ENCODE measurements at places on chromosomes 13 and 19.

- DNase-seq, result no peak
Measured at GRCh38 chr13:31196992-31197391, 2.8 kb upstream of the B3GLCT start.

- DNase-seq, result no peak
Measured at GRCh38 chr13:56888455-56888854, 252.3 kb upstream of the PRR20A start.

DNA sequence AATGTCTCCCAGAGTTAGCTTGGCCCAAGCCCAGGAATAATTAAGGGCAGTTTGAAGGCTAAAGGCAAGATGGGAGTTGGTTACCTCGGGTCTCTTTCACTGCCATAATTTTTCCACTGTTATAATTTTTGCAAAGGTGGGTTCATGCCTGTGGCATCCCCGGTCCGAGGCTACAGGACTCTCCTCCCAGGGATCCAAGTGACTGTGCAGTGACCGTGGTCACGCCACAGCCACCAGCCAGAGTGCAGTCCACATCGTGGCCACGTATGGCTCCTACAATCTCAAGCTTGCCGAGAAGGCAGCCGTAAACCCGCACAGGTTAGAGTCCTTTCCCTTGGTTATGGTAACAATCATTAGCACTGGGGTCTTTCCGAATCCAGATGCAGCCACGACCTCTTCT is 36.8 kb downstream of the C13orf46 start:
- DNase-seq, result no peak

- no peak for DNase-seq
Measured at GRCh38 chr19:43640424-43640757, 741 bp upstream of the CADM4 start.

DNA sequence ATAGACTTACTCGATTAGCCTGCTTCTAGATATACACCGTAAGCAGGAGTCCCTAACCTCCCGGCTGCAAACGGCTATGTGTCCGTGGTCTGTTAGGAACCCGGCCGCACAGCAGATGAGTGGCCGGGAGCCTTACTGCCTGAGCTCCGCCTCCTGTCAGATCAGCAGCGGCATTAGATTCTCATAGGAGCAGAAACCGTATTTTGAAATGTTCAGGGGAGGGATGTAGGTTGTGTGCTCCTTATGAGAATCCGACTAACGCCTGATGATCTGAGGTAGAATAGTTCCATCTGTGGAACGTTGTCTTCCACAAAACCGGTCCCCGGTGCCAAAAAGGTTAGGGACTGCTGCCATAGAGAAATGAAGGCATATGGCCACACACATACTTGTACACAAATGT is 1491.9 kb downstream of the SLITRK5 start:
- no peak for DNase-seq

DNA sequence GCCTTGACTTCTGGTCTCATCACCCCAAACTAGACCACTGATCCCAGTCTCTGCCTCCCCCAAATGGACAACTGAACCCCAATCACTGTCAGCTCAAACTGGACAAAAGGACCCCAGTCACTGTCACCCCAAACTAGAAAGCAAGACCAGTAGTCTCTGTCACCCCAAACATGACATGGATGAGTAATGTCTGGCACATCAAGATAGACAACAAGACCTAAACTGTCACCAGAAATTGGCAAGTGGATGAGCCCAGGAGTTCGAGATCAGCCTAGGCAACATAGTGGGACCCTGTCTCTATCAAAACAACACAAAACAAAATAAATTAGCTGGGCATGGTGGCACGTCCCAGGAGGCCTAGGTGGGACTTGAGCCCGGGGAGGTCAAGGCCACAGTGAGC is 12.0 kb downstream of the RABAC1 start:
- no peak for DNase-seq

GRCh38 chr19:7953060-7953459 is 9.6 kb upstream of the TIMM44 start:
- no peak for DNase-seq

DNA sequence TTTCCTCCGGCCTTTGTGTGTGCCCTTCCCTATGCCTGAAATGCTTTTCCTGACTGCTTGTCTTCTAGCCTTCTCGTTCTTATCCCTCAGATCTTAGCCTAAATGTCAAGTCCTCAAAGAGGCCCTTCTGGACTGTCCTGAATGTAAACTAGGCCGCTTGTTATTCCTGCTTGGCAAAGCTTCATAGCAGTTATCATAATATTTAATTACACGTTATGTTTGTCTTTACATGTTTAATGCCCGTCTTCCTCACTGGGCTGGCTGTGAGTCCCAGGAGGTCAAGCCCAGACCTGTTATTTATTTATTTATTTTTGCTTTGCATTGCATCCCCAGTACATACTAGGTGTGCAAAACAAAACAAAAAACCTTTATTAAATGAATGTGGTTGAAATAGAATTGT is 62.7 kb downstream of the SIPA1L3 start:
- no peak for DNase-seq

DNA sequence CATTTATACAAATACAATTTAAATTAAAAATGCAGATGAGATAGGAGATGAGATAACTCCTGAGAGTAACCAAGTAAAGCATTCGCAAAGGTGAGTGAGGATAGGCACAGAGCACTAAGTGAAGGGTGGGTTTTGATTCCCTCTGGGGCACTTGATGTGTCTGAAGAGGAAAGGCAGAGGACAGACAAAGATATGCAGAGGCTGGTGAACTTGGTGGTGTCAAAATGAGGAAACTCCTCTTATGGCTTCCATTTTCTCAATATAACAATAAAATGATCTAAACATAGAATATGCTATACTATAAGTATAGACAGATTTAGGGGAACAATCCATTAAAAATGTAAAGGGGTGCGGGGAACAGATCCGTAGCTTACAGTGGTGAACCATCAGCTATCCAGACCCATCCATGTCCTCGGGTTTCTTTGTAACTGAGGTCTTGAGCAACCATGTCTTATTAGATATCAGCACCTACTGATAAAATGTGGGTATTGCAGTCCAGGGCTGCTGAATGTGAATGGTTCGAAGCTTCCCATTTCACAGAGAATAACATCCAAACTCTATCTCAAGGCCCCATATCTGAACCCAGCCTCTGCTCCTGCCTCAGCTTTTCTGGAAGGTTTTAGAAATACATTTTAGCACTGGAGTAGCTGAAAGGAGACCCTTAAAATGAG is 73.9 kb upstream of the SLC10A2 start:
- DNase-seq, result no peak

- DNase-seq, result no peak
Measured at GRCh38 chr13:84237143-84237542, 354.9 kb upstream of the SLITRK1 start.

DNA sequence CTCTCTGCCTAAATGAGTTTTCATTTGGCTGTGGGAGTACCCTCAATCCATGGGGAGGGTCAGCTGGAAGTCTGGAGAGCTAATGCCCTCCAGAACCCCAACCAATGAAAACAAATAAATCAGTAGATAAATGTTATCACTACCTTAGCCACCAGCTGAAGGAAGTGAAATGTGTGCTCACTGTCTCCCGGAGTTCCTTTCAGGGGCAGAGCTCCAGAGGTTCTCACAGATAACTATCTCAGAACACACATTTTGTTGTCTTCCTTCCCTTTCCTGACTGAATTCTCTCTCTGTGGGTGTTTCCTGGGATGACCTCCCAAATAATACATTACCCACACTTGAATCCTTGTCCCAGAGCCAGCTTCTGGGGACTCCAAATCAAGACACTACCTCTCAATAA is 779.6 kb downstream of the DIAPH3 start:
- DNase-seq, result no peak

DNA sequence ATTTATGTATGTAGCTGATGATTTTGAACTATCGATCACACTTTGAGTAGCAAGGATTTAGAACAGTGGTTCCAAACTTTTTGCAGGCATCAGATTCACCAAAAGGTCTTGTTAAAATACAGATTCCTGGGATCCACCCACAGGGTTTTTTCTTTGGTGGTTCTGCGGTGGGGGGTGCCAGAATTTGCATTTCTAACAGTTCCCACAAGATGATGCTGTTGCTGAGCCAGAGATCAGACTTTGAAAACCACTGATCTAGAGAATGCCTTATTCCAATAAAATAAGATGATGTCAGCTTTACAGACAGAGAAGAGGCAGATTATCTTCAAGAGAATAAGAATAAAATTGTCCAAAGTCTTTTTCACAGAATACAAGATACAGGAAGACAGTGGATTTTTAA is 80.9 kb upstream of the SHISA2 start:
- peak; percentile 19 for DNase-seq

DNA sequence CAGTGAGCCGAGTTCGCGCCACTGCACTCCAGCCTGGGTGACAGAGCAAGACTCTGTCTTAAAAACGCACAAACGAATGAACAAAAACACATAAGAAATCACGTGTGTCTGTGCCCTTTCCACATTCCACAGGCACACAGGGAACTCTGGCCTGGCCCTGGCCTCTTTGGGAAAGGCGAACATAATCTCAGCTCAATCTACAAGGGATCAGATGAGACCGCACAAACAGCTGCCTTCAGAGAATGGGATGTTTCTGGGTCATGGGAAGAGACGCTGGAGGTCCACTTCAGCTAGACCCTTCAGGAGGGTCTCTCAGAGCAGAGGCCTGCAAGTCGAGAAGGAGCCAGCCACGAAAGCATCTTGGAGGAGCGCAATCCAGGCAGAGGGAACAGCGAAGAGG is 6.3 kb upstream of the CRTC1 start:
- no peak for DNase-seq

- DNase-seq, result peak; percentile 6
Measured at GRCh38 chr13:91406619-91407018, 8.2 kb downstream of the GPC5 start.

DNA sequence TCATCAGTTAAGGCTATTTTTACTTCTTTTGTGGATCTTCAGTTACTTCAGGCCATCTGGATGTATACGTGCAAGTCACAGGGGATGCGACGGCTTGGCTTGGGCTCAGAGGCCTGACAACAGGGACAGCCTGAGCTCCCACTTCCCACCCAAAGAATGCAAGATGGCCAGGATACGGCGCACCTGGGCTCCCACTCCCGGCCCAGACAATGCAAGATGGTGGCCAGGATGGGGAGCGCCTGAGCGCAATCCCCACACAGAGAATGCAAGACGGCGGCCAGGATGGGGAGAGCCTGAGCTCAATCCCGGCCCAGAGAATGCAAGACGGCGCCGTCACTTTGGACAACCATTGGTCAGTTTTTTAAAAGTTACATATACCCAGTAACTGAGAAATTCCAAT is 25.3 kb upstream of the MIER2 start:
- no peak for DNase-seq

DNA sequence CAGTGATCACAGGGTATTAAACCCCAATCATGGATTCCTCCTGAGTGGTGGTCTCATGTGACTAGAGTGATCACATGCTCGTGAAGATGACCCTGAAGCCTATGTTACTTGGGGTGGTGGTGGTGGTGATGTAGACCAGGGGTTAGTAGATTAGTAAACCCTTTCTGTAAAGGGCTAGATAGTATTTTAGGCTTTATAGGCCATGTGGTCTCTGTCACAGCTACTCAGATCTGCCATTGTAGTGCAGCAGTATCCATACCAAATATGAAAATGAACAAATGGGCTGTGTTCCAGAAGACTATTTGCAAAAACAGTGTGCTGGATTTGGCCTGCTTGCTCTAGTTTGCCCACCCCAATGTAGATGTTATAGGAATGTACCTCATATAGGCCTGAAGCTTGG is 9.4 kb downstream of the NDFIP2 start:
- DNase-seq, result no peak

- no peak for DNase-seq
Measured at GRCh38 chr19:8487137-8487851, 15.1 kb downstream of the PRAM1 start.

GRCh38 chr13:39448834-39449233 is 154.2 kb downstream of the LHFPL6 start:
- no peak for DNase-seq

- DNase-seq, result no peak
Measured at GRCh38 chr19:40862333-40862732, 12.1 kb upstream of the CYP2A6 start.

GRCh38 chr13:113581871-113582270 is 2.7 kb upstream of the TFDP1 start:
- no peak for DNase-seq

DNA sequence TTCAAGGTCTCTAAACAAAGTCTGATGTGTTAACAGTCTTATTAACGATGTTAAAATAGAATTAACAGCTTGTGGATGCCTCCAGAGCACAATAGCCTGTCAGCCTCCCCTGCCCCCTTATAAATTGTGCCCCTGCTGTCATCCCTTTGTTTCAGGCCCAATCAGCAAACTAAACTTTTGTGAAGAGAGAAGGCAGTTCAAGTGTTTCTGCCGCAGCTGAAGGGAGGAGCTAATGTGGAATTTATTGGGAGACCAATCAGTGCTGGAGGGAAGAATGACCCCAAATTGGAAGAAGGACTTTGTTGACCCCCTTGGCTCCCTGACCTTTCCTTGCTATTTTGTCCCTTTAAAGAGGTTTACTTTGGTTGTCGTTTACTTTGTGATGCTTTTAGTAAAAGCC is 160.5 kb downstream of the TM9SF2 start:
- no peak for DNase-seq

GRCh38 chr19:53057904-53058580 is 13.5 kb downstream of the ERVV-2 start:
- DNase-seq, result no peak

DNA sequence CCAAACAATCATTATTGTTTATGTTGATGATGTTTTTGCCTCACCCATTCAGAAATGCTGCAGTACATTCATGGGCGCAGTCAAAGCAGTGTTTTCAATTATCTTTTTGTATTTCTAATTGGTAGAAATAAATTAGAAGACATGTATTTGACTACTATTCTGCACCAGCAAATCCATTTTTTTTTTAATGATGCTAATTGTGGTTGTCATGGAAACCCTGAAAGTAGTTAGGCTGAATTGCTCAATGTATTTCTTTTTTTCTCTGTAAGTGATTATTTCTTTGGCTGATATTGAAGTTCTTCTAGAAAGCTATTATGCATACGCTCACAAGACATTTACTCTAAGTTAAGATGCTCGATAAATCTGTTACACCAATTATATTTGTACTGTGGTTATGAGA is 101.2 kb downstream of the RFC3 start:
- DNase-seq, result no peak

- no peak for DNase-seq
Measured at GRCh38 chr19:47514151-47514868, 553 bp downstream of the NAPA start.

DNA sequence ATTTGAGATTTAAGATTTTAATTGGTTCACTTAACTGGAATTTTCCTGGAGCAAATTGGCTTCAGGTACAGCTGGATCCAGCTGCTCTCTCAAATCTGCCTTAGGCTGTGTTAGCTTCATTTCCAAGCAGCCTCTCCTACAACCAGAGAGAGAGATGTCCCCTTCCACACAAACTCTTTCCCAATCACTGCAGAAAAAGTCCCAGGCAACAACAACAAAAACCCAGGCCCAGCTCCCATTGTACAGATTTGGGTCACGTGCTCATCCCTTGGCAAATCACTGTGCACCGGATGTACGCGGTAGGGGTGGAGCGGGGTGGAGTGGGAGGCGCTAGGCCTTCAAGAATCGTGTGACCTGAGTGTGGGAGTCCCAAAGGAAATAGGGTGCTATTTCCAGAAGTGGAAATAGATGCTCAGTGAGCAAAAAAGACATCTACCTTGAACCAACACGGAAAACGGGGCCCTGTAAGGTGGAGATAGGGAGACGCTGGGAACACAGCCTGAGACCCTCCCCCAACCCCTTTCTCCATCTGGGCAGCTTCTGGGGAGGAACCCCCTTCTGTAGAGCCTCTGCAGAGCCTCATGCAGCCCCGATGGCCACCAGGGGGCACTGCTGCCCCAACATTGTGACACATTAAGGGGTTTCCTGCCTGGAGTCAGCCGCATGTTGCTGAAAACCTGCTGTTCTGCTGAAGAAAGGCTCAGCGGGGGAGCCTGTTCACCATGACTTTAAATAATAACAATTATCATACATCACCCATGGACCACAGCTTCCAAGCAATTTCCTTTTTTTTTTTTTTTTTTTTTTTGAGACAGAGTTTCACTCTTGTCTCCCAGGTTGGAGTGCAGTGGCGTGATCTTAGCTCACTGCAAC is 25.4 kb downstream of the HPN start:
- peak; percentile 56 for DNase-seq

Measured in stromal cell of bone marrow (primary cell).